GM19239 (cell line): ENCODE measurements at places on chromosomes 1 and 21.

DNA sequence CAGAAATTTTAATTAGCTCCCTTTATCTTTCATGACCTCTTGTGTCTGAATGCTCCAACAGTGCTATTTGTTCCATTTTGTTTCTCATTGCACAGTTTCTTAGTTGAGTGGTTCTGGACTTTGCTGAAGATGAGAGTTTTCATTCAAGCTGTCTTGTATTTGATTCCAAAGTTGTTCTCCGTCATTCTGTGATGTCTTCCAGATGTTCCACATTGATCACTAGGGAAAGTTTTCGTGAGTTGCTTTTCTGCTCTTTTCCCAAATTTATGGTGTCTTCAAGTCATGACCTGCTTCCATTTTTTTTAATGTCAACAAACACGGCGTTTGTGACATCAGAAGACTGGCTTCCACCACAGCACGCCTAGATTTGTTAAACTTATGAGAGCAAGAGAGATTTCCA lies 575.5 kb downstream of the MRPL39 start:
- DNase-seq = no peak

- no peak for DNase-seq
Measured at GRCh38 chr1:226157761-226158316, 28.7 kb downstream of the ACBD3 start.

- peak; percentile 53 for DNase-seq
Measured at GRCh38 chr1:207997486-207998268, 86.8 kb upstream of the CD34 start.

DNA sequence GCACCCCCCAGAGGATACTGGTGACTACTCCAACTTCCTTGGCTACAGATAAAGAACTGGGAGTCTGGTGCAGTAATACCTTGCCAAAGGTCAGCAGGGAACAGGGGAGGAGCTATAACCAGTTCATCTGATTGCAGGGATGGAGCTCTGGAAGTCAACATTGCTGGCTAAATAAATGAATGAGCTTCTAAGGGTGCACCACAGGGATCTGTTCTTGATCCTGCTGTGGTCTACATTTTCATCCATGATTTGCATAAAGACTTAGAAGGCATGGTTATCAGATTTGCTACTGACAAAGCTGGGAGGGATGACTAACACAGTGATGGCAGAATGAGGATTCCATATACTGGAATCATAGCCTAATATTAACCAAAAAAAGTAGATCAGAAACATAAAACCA lies 18.3 kb downstream of the PLEKHA6 start:
- no peak for DNase-seq

DNA sequence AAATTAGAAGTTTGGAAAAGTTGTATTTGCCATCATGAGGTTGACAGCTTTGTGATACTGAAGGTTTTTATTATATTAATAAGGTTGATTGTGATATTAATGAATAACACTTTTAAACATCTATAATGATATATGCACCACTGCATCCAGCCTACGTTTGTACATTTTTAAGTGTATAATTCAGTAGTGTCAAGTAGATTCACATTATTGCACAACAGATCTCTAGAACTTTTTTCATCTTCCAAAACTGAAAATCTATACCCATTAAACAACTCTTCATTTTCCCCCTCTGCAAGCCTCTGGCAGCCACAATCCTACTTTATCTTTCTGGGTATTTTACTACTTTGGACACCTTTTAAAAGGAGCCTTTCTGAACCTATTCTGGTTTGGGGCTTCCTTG lies 37.2 kb upstream of the ZMYM4 start:
- DNase-seq = no peak

GRCh38 chr21:29195981-29196669 lies 65.7 kb downstream of the MAP3K7CL start:
- peak; percentile 45 for DNase-seq

GRCh38 chr1:196418772-196419171 lies 189.5 kb downstream of the KCNT2 start:
- no peak for DNase-seq

DNA sequence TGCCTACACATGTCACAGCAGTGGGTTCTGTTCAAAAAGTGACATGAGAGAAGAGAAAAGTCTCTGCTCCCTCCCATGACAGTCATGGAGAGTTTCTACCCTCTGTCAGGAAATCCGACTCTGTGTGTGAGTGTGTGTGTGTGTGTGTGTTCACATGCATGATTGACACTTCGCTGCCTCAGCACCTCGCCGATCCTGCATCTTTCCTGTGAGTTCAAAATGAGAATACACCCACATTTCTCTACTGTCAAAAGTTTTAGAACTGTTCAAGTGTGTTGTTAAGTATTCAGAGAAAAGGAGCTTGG lies 46.2 kb upstream of the COX20 start:
- no peak for DNase-seq
